ENCODE measurements at places on chromosomes 16 and 17.

DNA sequence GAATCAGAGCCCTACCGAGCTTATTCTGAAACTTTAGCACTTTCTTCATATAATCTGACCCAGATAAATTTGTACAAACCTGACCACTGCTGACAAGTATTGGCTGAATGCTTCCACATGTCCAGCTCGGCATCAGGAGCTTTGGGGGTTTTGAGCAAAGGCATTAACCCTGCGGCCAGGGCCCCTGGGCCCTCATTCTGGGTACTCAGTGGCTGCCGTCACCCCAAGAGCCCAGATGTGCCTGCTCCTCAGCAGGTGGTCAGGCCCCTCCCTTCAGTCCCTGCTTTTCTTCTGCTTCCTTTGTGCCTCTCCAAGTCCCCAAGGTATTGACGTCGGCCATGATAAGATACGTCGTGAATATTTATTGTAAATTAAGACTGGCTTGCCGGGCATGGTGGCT is 47.3 kb upstream of the CHMP6 start:
- DNase-seq, result no peak

GRCh38 chr16:79610771-79611170 is 10.2 kb upstream of the MAF start:
- DNase-seq, result no peak

- no peak for DNase-seq
Measured at GRCh38 chr17:19939993-19940721, 37.5 kb downstream of the AKAP10 start.

GRCh38 chr17:81477173-81477572 is 35.4 kb downstream of the ACTG1 start:
- no peak for DNase-seq

GRCh38 chr16:72974142-72974769 is 73.7 kb downstream of the ZFHX3 start:
- no peak for DNase-seq

DNA sequence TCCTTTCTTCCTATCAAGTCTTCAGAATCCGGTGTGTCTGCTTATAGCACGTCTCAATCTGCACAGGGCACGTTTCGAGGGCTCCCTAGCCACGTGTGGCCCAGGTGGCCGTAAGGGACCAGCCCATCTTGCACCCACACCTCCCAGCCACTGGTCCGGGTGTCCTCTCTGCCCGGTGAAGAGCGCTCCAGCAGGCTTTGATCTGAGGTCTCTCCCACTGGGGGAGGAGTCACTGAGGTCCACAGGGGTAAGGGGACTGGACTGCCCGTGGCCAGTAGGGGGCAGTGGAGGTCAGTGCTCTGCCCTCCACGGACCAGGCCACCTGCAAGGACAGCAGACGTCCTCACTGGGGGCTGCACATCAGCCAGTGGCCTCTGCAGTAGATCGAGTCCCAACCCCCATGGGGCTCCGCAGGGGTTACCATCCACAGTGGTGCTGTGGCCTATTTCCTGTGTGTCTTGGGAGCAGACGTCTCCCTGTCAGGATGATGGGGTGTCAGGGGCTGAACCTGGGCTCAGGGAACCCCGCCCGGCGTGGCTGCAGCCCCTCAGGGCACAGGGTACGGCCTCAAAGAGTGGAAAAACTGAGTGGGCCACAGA is 204.1 kb upstream of the CIBAR2 start:
- DNase-seq, result peak; percentile 75

- no peak for DNase-seq
Measured at GRCh38 chr16:80254970-80255369, 285.8 kb upstream of the DYNLRB2 start.

DNA sequence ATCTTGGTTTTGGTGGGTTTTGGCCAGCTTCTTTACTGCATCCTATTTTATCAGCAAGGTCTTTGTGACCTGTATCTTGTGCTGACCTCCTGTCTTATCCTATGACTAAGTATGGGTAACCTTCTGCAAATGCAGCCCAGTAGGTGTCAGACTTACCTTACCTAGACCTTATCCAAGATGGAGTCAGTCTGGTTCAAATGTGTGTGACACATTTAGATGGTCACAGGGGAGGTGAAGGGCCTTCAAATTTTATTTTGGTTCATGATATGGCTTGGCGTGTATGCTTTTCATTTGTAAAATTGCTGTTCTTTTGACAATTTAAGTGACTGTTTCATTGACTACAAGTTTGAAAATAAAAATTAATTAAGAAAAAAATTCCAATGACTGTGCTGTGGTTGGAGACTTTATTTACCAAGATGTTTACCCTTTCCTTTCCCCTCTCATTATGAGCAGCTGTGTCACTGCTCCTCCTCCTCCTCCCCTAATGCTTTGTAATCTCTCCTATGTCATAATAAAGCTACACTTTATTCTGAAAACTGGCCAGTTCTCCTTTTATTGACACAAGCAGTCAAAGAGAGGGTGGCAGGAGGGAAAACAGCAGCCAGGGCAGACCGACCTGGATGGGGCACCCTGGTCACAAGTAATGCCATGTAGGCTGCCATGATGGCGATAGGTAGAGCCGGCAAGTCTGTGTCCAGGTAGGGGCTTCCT is 49.4 kb downstream of the TNFRSF13B start:
- DNase-seq, result no peak

DNA sequence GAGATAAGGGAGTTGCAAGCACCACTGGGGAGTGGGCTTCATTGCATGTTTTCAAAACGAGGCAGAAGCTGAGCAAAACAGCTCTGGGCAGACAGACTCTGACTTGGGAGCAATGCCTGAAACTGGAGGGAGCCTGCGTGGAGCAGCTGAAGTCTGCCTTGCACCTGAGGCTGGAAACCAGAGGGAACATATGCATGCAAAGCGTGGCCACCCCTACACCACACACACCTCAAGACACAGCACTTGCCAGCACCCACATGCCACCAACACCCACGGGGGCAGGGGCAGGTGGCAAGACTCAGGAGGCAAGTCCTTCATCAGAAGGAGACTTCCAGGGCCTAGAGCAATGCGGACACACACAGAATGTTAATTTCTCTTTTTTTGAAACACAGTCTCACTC is 45.8 kb downstream of the COTL1 start:
- no peak for DNase-seq

- no peak for DNase-seq
Measured at GRCh38 chr17:56290101-56290801, 137.0 kb downstream of the ANKFN1 start.

- no peak for DNase-seq
Measured at GRCh38 chr17:36034127-36034526, 16.4 kb upstream of the CCL23 start.

All from GM13977 (cell line).